ENCODE measurements at places on chromosomes 7 and 10.

DNA sequence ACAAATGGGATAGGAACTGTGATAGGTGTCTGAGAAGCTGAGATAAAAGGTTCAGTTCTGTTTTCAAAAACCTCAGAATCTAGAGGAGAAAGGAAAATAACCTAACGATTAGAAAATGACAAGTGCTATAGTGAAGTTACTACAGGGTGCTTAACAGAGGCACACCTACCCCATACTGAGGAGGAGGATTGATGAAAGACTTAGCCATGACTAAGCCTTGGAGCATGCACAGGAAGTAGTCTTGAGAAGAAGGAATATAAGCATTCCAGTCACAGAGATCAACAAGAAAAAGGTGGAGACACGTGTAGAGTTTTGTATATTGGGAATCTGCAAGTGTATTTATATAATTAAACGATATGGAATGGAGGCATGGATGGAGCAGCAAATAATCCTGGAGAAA is 1225.5 kb upstream of the CELF2 start:
- DNase-seq: no peak

- no peak for DNase-seq
Observed at GRCh38 chr7:1254281-1255079, 21.8 kb downstream of the UNCX start.

DNA sequence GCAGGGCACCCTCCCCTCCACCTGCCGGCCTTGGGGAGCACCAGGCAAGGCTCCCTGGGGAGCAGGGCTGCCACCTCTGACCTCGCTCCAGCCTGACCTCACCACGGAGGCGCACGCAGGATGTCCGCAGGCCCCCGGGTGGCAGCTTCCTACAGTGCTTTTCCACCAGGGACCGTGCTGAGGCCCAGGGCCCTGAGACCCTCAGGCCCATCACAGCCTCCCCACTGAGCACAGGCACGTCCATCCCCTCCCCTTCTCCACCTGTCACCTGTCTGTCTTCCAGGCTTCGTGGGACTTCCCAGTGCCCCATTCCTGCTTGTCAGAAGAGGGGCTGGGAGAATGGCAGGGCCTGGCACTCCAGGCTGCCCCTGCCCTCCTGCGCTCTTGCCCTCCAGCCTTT is 90.1 kb downstream of the LHPP start:
- no peak for DNase-seq

GRCh38 chr7:147915781-147916180 is 674.8 kb upstream of the C7orf33 start:
- no peak for DNase-seq

- DNase-seq: no peak
Observed at GRCh38 chr10:120969219-120969645, 118.1 kb downstream of the WDR11 start.

GRCh38 chr7:155804897-155805825 is 7.1 kb downstream of the SHH start:
- peak; percentile 89 for DNase-seq

GRCh38 chr10:78405736-78406135 is 372.1 kb downstream of the RPS24 start:
- DNase-seq: peak; percentile 37

DNA sequence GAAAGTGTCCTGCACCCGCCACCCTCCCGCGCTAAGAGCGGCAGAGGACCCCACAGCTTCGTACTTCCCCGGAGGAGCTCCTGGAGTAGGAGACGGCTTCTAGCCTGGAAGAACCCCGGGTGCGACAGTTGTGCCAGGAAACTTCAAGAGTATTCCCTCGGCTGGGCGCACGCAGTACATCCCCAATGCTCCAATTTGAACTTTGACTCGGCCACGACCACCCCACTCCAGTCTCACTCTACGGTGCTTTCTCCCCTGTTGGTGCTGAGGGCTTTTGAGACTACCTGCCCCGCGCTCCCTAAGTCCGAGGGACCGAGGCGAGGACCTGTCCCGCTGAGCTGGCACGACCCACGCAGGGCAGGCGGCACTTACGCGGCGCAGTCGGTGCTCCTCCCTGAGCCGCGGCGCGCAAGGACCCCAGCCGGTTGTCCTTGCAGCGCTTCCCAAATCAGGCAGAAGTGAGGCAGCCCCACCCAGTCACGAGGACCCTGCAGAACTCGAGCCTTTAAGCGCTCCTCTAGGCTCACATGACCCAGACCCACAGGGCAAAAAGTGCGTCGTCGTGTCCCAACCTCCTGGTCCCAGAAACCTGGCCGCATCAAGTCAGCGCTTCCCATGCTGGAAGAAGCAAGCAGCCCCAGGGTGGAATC is at the start of gene CPVL:
CPVL (minus strand) TSS at position 481 of the 650 bp plus-strand sequence. CDS start 25,476 bp downstream, outside the sequence.
- peak; percentile 81 for DNase-seq

GRCh38 chr7:55101359-55101758 is 82.5 kb downstream of the EGFR start:
- no peak for DNase-seq

DNA sequence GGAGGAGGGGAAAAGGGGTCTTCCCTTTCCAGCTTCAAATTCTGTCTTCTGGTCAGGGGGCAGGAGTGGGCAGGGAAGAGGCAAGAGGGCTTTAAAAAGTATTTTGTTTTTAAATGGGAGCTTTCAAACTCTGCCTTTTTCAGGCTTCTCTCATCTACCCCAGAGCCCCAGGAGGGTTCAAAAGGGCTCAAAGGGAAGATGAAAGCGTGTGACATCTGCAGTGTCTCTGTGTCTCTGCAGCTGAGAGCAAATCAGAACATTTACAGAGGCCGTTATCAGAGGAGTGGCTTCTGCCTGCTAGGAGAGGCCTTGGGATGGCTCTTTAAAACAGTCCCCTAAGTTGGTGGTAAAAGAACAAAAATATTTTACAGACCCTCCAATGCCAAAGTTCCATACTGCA is 30.3 kb downstream of the TRIM8 start:
- no peak for DNase-seq

GRCh38 chr10:59575269-59575668 is 134.4 kb downstream of the SLC16A9 start:
- DNase-seq: no peak

DNA sequence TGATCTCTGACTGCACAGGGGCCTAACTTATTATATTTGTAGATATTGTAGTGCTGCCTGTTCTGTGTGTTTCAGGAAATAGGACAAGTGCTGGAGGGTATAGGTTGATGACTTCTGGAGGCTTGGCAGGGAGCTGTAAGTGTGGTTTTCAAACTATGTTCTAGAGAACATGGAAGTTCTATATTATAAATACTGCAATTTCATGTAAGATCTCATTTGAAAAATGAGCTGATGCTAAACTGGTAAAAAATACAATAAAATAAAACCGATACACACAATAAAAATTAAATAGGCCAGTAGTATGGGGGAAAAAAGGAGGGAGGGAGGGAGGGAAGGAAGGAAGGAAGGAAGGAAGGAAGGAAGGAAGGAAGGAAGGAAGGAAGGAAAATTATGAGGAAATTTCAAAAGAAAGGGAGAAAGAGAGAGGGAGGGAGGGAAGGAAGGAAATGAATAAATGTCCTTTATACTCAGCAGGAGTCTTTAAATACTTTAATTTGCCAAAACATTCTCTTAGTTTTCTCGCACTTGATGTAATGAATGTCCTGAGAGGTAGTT is 181.3 kb downstream of the KIAA1217 start:
- DNase-seq: no peak

- no peak for DNase-seq
Observed at GRCh38 chr10:131954356-131954965, 27.3 kb downstream of the BNIP3 start.

DNA sequence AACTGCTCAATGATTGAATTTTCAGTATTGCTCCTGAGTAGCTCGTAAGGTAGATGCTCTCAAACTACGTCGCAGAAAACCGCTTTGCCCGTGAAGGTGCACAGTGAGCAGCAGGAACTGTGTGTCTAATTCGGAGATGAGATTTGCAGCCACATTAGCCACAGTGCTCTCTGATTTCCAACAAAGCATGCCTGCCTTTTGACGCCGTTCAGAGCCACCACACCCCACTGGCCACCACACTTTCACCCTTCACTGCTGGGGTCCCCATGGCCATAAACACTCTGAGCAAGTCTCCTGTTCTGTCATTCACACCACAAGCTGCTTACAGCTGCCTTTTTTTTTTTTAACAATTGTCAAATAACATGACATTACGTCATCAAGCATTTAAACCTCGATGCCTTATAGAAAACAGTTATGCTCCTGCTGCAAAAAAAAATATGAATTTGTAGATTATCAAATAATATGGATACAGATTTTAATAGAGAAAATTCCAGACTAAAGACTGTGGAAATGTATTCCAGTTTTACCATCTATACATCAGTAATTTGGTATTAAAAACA is 578.8 kb upstream of the PFKP start:
- no peak for DNase-seq

- DNase-seq: no peak
Observed at GRCh38 chr10:128306966-128307365, 180.7 kb upstream of the MKI67 start.

DNA sequence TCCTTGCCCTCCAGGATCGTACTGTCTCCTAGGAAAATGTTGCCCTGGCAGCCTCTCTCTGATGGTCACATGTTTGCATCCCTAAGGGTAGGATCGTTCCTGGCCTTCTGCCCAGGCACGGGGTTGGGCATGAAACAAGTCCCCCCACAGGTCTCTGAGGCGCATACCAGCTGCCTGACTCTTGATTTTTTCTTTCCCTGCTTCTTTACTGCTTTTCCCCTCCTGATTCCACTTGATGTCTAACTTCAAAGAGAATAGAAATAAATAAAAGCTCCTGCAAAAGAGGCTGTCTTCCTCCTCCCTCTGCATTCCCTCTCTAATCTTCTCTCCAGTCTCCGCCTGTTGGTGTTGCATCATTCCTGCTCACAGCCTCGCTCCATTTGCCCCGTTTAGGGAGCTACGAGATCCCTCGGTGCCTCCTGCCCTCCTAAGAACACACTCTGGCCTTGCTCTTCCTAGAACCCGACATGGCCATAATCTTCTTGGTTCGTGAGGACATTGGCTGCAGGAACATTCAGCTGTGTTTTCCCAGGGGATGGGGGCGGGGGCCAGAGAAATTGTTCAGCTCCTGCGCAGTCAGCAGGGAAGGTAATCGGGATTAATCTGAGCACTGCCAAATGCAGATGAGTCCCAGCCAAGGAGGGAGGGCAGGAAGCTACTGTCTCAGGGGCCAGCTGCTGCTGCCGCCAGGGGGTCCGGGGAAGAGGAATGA is 26.0 kb downstream of the LEP start:
- DNase-seq: peak; percentile 63

DNA sequence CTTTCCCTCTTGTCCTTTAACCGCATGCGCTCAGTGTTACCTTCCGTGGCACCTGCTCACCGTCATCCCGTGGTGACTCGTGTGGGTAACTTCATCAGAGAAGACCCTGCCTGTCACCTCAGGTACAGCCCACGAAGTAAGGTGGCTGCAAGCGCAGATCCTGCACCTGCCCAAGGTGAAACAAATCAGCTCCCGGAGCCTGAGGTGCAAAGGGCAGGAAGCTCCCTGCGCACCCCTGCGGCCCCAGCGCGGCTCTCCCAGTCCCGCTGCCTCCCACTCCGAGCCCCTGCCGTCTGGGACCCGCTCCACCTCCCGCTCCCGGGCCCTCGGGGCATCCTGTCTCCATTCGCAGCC is 110.9 kb upstream of the LANCL2 start:
- DNase-seq: no peak
